Smooth muscle cell of the pulmonary artery (primary cell): ENCODE measurements at places on chromosomes 16 and 17. TPM values are rescaled to one million over a fixed set of nuclear protein-coding genes. Genes with fewer than 3 reads are reported as not detected.

The PTX4 gene
- 0.20 TPM in 1 of 2 replicates, not detected in the other for total RNA-seq

The RARA gene
- total RNA-seq, result 19.7 and 20.8 TPM in 2 replicates

The COASY gene
- total RNA-seq, result 24.2 and 31.5 TPM in 2 replicates

The TUBB3 gene
- 245 and 308 TPM in 2 replicates for total RNA-seq

The RBFOX1 gene
- not detected in 2 replicates for total RNA-seq

The CHST4 gene
- 0.07 TPM in 1 of 2 replicates, not detected in the other for total RNA-seq

The CCL5 gene
- 0.07 TPM in 1 of 2 replicates, not detected in the other for total RNA-seq

The C17orf78 gene
- not detected in 2 replicates for total RNA-seq

The TAOK1 gene
- 61.7 and 65.7 TPM in 2 replicates for total RNA-seq

The CACNG3 gene
- total RNA-seq, result not detected in 2 replicates

The INCA1 gene
- total RNA-seq, result 0.23 and 0.46 TPM in 2 replicates

The CX3CL1 gene
- total RNA-seq, result 4.2 and 10.8 TPM in 2 replicates

The TP53TG3 gene
- total RNA-seq, result not detected in 2 replicates

The RFNG gene
- total RNA-seq, result 54.0 and 89.8 TPM in 2 replicates

The IRX5 gene
- 0.43 and 0.98 TPM in 2 replicates for total RNA-seq

The TMC5 gene
- total RNA-seq, result not detected in 2 replicates

The SLC47A1 gene
- total RNA-seq, result 3.5 and 4.9 TPM in 2 replicates

The INTS2 gene
- 13.3 and 16.2 TPM in 2 replicates for total RNA-seq

The CIAPIN1 gene
- 34.0 and 36.6 TPM in 2 replicates for total RNA-seq

The TP53TG3B gene
- not detected in 2 replicates for total RNA-seq

The ERN2 gene
- not detected in 2 replicates for total RNA-seq

The MYH1 gene
- not detected in 2 replicates for total RNA-seq

The PRPSAP2 gene
- total RNA-seq, result 27.1 and 32.9 TPM in 2 replicates

The FKBP10 gene
- 1,081 and 1,383 TPM in 2 replicates for total RNA-seq

The TEDC2 gene
- total RNA-seq, result 2.4 and 2.8 TPM in 2 replicates

The TBC1D26 gene
- 0.30 and 0.39 TPM in 2 replicates for total RNA-seq

The PPP1R27 gene
- not detected in 2 replicates for total RNA-seq

The MAP2K6 gene
- 0.30 and 0.72 TPM in 2 replicates for total RNA-seq

The TMEM235 gene
- total RNA-seq, result not detected in 2 replicates

The DBF4B gene
- 2.3 and 2.7 TPM in 2 replicates for total RNA-seq

The CPHXL2 gene
- total RNA-seq, result not detected in 2 replicates

The PRR15L gene
- total RNA-seq, result not detected in 2 replicates
